ENCODE measurements at places on chromosomes 6 and 20. TPM values are rescaled to one million over a fixed set of nuclear protein-coding genes. Genes with fewer than 3 reads are reported as not detected.

GRCh38 chr6:168015482-168016175, 18.2 kb downstream of the KIF25 start:
- H3K36me3 ChIP-seq = no peaks in the 10 kb centered on the region
- no peaks in the 10 kb centered on the region for H3K4me1 ChIP-seq
- no peaks in the 10 kb centered on the region for H3K27me3 ChIP-seq

DNA sequence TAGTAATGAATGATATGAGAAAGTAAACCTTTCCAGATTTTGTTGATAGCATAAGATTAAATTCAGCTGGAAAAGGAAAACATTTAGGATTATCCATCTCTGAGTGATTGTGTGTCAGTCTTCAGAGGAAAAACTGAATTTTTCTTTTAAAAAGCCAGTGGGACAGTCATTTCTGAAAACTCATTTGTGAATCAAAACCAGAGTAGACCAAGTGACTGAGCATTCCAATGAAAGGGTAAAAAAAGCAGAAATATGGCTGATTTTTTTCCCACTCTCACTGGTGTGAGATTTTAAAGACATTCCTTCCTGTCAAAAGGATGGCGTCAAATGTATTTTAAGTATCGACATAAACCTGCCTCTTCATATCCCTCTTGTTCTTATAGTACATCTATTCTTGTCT, 214.0 kb downstream of the GMPR start:
- H3K4me1 ChIP-seq = peaks cover 5% of the 10 kb centered on the region
- H3K27me3 ChIP-seq = no peaks in the 10 kb centered on the region
- no peak overlapping the region for H3K27ac ChIP-seq

GRCh38 chr6:137241481-137242038, 22.4 kb upstream of the IFNGR1 start:
- H3K27ac ChIP-seq = no peak overlapping the region
- no peaks in the 10 kb centered on the region for H3K27me3 ChIP-seq
- H3K36me3 ChIP-seq = no peaks in the 10 kb centered on the region
- DNase-seq = no peak
- peaks cover 5% of the 10 kb centered on the region for H3K4me1 ChIP-seq

- H3K4me3 ChIP-seq = no peak overlapping the region
- no peaks in the 10 kb centered on the region for H3K36me3 ChIP-seq
- H3K27ac ChIP-seq = no peak overlapping the region
- no peaks in the 10 kb centered on the region for H3K4me1 ChIP-seq
- peaks cover 2% of the 10 kb centered on the region for H3K27me3 ChIP-seq
- no peak for DNase-seq
Measured at GRCh38 chr6:128731249-128732165, 151.4 kb upstream of the LAMA2 start.

GRCh38 chr6:155530219-155530834, 74.7 kb upstream of the NOX3 start:
- no peak for DNase-seq
- no peak overlapping the region for H3K27ac ChIP-seq
- no peaks in the 10 kb centered on the region for H3K36me3 ChIP-seq
- no peak overlapping the region for H3K4me3 ChIP-seq
- peaks cover 3% of the 10 kb centered on the region for H3K27me3 ChIP-seq
- H3K4me1 ChIP-seq = no peaks in the 10 kb centered on the region

GRCh38 chr6:108589244-108589791, 28.6 kb downstream of the FOXO3 start:
- H3K27ac ChIP-seq = peak overlapping the region; percentile 80
- no peaks in the 10 kb centered on the region for H3K27me3 ChIP-seq
- no peaks in the 10 kb centered on the region for H3K36me3 ChIP-seq
- peak; percentile 72 for DNase-seq

- H3K27ac ChIP-seq = no peak overlapping the region
- H3K36me3 ChIP-seq = no peaks in the 10 kb centered on the region
- H3K4me1 ChIP-seq = no peaks in the 10 kb centered on the region
- H3K4me3 ChIP-seq = no peak overlapping the region
Measured at GRCh38 chr6:122623279-122623678, 13.1 kb downstream of the PKIB start.

GRCh38 chr6:34374069-34374468, 18.4 kb downstream of the NUDT3 start:
- no peak overlapping the region for H3K27ac ChIP-seq
- no peak overlapping the region for H3K4me3 ChIP-seq
- H3K4me1 ChIP-seq = no peaks in the 10 kb centered on the region

DNA sequence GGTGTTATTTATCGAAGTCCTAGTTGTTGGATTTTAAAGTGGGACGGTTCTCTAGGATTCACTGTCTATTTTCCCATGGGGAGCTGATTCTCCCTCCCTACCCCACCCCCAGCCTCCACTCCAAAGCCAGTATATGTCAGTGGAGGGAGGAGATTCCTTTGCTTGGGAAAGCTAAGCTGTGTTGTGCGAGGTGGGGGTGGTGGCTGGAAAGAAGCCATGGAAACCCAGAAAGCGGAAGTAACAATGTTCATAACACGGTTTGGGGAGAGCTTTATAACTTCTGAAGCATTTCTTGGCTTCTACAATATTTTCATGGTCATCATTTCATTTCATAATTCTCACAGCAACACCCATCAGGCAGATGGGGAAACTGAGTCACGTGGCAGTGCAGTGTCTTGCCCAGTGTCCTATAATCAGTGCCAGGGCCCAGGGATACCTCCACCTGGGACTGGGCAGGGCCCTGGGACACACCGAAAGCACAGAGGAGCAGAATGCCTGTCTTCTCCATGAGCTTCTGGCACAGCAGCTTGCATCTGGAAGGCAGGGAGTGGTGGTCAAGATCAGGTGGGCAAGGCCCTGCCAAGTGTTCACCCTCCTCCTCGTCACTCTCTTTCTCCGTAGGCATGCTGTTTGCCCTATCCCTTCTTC, 4.5 kb downstream of the SUN5 start:
- H3K4me1 ChIP-seq = no peaks in the 10 kb centered on the region
- no peaks in the 10 kb centered on the region for H3K27me3 ChIP-seq
- no peak overlapping the region for H3K4me3 ChIP-seq
- DNase-seq = no peak
- no peak overlapping the region for H3K27ac ChIP-seq

GRCh38 chr6:1610497-1611321, 994 bp downstream of the FOXC1 start:
- H3K4me3 ChIP-seq = no peak overlapping the region
- no peaks in the 10 kb centered on the region for H3K36me3 ChIP-seq
- peaks cover 50% of the 10 kb centered on the region for H3K27me3 ChIP-seq
- DNase-seq = peak; percentile 26
- peak overlapping the region; percentile 54 for H3K27ac ChIP-seq
- peaks cover 65% of the 10 kb centered on the region for H3K4me1 ChIP-seq

The MYT1 gene
- not detected for total RNA-seq

- no peak overlapping the region for H3K4me3 ChIP-seq
- H3K4me1 ChIP-seq = no peaks in the 10 kb centered on the region
- no peaks in the 10 kb centered on the region for H3K27me3 ChIP-seq
- no peak for DNase-seq
- no peaks in the 10 kb centered on the region for H3K36me3 ChIP-seq
Measured at GRCh38 chr6:169558378-169558773, 143.5 kb downstream of the WDR27 start.

The PHACTR3 gene
- total RNA-seq = 0.52 TPM

DNA sequence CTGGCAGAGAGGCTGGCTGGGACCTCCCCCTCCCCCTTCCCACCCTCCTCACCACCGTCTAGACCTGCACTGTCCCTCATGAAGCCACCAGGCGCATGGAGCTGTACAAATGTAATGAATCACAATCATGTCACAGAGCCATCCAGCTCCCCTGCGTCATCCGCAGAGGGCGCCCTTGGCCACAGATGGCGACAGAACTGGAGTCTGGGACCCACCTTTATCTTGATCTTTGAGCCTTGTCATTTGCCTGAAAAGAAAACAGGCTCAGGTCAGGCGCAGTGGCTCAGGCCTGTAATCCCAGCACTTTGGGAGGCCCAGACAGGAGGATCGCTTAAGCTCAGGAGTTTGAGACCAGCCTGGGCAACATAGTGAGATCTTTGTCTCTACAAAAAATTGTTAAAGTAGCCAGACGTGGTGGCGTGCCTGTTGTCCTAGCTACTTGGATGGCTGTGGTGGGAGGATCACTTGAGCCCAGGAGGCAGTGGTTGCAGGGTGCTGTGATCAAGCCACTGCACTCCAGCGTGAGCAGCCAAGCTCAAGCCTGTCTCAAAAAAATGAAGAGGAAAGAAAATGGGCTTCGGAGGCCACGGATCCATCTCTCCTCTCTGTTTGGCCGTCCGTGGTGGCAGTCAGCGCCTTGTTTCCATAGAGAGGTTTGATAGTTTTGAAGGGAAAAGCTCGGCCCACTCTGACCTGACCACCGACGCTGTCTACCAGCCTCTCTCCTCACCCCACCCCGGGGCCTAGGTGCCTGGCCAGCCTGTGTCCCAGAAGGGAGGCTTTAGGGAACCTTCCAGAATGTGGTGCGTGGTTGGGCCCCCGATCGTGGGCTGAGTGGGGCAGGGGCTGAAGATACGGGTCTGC, 6.2 kb downstream of the COL9A3 start:
- no peaks in the 10 kb centered on the region for H3K36me3 ChIP-seq
- H3K27ac ChIP-seq = peak overlapping the region; percentile 66
- H3K27me3 ChIP-seq = no peaks in the 10 kb centered on the region
- no peak overlapping the region for H3K4me3 ChIP-seq
- H3K4me1 ChIP-seq = peaks cover 49% of the 10 kb centered on the region
- DNase-seq = peak; percentile 66

The TMC2 gene
- not detected for total RNA-seq

The WFDC5 gene
- total RNA-seq = not detected

DNA sequence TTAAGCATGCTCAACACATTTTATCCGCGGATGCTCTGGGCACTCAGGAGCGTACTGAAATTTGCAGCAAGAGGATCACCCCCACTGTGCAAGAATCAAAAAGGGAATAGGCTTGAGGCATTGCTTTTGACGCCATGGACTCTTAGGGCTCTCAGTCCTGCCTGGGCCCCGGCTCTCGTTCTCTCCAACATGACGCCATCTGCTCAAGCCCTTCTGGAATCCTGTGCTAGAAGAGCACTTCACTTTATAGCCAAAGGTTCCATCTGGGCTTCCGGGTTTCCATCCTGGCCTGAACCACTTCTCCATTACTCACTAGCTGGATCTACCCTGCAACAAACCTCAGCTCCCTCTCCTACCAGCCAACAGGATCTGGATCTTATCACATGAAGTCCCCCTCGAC, 105.3 kb downstream of the FOXF2 start:
- no peak overlapping the region for H3K27ac ChIP-seq
- H3K27me3 ChIP-seq = no peaks in the 10 kb centered on the region
- H3K4me1 ChIP-seq = no peaks in the 10 kb centered on the region
- no peaks in the 10 kb centered on the region for H3K36me3 ChIP-seq
- no peak for DNase-seq

The BTN1A1 gene
- not detected for total RNA-seq

The RNF114 gene
- total RNA-seq = 181 TPM

DNA sequence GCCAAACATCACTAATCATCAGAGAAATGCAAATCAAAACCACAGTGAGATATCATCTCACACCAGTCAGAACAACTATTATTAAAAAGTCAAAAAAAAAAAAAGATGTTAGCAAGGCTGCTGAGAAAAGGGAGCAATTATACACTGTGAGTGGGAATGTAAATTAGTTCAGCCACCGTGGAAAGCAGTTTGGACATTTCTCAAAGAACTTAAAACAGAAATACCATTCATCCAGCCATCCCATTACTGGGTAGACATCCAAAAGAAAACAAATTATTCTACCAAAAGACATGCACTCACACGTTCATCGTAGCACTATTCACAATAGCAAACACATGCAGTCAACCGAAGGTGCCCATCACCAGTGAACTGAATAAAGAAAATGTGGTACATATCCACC, 213.9 kb downstream of the TTLL2 start:
- H3K27ac ChIP-seq = no peak overlapping the region
- H3K4me3 ChIP-seq = no peak overlapping the region
- no peaks in the 10 kb centered on the region for H3K27me3 ChIP-seq

The GPLD1 gene
- total RNA-seq = 2.6 TPM

DNA sequence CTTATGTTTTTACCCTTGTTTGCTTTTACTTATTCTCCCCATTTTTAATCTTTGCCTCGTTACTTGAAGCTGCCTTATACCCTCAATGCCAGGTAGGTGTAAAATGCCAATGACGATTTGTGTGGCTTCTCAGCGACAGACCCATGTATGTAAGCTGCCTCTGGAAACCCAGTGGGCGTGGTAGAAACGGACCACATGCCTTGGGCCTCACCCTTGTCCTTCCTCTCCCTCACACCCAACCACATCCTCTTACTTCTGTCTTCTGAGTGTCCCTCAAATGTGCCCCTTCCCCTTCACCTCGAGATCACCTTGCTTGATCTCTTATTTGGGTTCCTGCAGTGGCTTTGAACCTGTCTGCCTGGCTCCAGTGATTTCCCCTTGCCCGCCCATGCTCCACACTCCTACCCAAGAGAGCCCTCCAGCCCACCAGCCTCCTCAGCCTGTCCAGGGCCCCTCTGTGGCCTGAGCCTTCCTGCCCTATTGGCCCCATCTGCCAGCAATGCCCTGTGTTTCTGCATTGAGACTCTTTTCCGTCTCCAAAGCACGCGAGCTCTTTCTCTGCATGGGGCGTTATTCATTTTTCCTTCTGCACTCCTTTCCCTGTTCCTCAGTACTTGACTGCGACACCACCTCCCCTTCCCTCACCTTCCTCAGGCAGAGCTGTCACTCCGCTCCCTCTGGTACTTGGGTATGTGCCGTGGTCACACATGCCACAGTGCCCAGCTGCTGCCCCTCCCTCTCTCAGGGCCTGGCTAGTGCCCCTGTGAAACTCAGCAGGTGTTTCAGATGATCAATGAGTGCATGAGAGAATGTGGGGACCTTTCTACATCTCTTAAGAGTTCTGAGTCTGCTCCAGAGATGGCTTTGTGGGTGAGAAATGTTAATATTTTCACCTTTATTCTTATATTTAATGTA, 115.4 kb downstream of the SLX4IP start:
- peak; percentile 92 for DNase-seq
- H3K27ac ChIP-seq = peak overlapping the region; percentile 69
- no peak overlapping the region for H3K4me3 ChIP-seq
- no peaks in the 10 kb centered on the region for H3K36me3 ChIP-seq

DNA sequence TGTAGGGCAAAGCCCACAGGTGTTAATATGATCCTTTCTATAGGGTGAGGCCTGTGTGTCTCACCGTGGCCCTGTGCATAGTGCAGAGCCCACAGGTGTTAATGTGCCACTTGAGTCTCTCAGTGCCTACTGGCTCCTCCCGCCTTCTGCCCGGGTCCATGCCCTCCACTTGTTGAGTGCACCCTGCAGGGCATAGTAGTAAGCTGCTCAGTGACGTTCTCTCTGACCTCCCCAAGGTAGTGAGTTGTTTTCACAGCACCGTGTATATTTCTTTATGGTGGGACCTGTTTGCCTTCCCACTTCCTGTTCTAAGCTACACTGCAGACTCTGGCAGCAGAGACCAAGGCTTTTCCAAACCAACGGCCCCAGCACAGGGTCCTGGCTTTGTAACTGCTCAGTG, 64.5 kb upstream of the SLC22A1 start:
- DNase-seq = no peak
- no peaks in the 10 kb centered on the region for H3K27me3 ChIP-seq
- H3K4me1 ChIP-seq = peaks cover 7% of the 10 kb centered on the region

DNA sequence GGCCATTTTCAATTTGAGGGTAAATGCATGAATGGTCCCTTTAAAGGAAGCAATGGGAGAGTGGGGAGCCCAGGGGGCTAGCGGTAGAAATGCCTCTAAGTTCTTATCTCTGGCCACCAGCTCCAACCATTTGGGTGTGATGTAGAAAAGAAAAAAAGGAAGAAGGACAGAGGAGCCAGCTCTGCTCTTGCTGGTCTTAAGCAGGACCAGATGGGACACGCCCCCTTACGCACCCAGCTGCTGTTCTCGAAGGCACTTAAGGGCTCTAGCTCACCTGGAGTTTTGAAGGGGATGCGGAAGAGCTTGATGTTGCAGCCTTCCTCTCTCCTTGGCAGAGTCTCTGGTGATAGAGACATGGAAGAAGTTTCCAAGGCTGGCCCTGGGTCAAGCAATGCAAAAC, 59.5 kb upstream of the RNF144B start:
- peaks cover 8% of the 10 kb centered on the region for H3K4me1 ChIP-seq
- H3K27me3 ChIP-seq = no peaks in the 10 kb centered on the region
- DNase-seq = peak; percentile 30
- H3K36me3 ChIP-seq = no peaks in the 10 kb centered on the region
- no peak overlapping the region for H3K27ac ChIP-seq
- no peak overlapping the region for H3K4me3 ChIP-seq
